Activated CD4-positive, alpha-beta T cell treated with anti-CD3 and anti-CD28 coated beads for 48 hours (primary cell): ENCODE measurements at places on chromosomes 7 and 10.

GRCh38 chr10:114276671-114277070, 37.6 kb downstream of the VWA2 start:
- no peak for DNase-seq

GRCh38 chr10:44696496-44696895, 214.6 kb upstream of the TMEM72 start:
- no peak for DNase-seq

GRCh38 chr7:29962035-29962434, 27.6 kb downstream of the SCRN1 start:
- no peak for DNase-seq

- DNase-seq = no peak
Measured at GRCh38 chr10:44510379-44511115, 125.7 kb upstream of the CXCL12 start.

GRCh38 chr7:132298790-132299189, 277.5 kb downstream of the PLXNA4 start:
- no peak for DNase-seq

DNA sequence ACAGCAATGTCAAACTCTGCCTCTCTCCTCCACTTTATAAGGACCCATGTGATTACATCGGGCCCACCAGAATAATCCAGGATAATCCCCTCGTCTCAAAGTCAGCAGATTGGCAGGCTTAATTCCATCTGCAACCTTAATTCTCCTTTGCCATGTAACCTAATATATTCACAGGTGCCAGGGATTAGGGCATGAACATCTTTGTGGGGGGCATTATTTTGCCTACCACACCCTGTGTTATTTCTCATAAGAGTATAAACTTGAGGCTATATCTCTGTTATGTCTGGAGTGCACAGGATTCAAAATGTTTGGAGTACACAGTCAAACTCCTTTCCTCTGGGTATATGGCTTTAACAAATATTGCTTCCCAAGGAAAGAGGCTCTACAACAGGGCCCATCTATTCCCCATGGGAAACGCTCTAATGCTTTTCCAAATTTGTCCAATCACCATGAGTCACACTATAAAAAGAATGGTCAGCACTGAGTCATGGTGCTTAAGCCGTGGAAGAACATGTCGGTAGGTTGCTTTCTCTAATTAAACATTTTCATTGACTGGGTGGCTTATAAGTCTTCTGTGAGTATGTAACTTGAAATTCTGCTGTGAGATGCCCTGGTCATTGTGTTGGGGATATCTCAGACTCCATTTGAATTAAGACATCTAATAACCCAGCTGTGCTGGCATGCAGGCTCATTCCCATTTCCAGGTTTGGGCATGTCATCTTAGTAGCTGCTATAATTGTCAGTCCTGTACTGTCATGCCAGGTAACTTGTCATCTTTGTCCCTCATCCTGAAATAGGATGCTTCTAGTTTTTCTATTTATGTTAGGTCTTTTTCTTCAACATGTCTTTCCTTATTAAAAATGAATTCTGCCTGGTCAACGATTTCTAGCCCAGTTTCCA, 11.5 kb upstream of the AKR1B10 start:
- no peak for DNase-seq

- DNase-seq = no peak
Measured at GRCh38 chr7:320297-320696, 30.3 kb downstream of the FOXL3 start.

- DNase-seq = no peak
Measured at GRCh38 chr7:138943061-138943460, 38.1 kb downstream of the KIAA1549 start.

- no peak for DNase-seq
Measured at GRCh38 chr10:65312876-65313275, 1613.0 kb upstream of the LRRTM3 start.

DNA sequence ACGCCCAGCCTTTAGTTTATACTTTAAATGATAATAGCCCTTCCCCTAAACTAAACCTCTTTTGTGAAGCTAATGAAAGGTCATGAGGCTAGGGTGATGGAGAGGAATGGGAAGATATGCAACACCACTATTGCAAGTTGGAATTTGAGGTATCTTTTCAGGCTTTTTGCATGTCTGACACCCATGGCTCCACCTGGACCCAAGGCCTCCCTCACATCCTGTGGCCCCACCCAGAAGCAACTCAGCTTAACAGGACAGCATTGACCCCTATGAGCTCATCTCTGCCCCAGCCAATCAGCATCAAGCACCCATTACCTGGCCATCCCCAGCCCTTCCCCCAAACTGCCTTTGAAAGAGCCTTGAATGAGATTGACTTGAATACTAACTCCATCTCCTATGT, 674.2 kb upstream of the NRP1 start:
- DNase-seq = no peak

GRCh38 chr10:45433716-45434469, 59.9 kb downstream of the ALOX5 start:
- no peak for DNase-seq

DNA sequence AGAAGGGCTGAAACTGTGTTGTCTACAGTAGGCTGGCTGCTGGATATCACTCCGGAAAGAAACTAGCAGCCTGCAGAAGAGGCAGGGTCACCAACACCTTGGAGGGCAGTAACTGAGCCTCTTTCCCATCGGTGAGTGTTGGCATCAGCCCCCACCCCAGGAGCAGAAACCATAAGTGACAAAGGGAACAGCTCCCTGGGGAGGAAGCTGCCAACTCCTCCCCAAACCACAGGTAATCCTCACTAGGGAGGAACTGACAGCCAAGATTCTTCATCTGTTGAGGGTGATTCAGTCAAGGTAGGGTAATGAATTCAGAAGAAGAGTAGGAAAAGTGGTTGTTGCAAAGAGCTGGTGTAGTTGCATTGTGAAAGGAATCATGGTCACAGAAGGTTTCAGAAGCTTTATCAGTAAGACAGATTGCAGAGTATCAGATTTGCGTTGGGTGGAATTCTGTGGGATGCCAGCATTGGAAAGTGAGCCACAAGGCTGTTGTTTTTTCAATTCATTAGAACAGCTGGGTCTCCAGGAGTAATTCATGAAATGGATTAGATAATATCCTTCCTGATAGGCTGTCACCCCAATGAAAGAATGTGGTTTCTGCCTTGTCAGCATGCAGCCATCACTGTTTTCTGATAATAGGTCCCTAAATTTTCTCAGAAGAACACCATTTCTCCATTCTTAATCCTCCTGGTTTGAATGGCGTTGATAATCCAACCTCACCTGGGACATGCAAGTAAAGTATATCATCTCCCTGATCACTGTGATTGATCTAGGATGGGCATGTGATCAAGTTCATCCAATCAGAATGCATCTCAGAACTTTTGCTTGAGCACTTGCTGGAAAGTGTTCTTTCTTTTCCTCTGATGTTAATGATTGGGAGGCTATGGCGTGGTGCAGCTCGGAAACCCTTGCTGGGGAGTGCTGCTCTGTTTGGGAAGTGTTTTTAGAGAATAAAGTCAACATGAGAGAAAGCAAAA, 75.0 kb upstream of the CTBP2 start:
- no peak for DNase-seq

DNA sequence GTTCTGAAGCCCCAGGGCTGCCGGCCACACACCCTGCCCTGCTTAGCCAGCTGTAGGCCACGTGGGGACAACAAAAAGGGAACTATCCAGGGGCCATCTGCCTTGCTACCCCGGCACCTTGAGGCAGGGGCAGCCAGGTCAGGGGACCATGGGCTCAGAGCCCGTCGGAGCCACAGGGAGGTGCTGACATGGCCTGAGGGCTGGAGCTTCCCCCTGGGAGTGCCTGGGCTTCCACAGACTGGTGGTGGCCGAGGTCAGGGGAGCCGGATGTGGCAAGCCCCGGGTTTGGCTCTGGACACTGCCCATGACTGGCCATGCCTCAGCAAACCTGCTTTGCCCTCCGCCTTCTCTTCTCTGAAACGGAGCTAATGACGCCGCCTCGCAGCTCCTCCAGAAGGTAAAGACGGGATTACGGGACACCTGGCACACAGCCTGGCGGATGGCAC, 178.5 kb downstream of the EBF3 start:
- DNase-seq = no peak
